ENCODE measurements at places on chromosomes 1 and 21.

DNA sequence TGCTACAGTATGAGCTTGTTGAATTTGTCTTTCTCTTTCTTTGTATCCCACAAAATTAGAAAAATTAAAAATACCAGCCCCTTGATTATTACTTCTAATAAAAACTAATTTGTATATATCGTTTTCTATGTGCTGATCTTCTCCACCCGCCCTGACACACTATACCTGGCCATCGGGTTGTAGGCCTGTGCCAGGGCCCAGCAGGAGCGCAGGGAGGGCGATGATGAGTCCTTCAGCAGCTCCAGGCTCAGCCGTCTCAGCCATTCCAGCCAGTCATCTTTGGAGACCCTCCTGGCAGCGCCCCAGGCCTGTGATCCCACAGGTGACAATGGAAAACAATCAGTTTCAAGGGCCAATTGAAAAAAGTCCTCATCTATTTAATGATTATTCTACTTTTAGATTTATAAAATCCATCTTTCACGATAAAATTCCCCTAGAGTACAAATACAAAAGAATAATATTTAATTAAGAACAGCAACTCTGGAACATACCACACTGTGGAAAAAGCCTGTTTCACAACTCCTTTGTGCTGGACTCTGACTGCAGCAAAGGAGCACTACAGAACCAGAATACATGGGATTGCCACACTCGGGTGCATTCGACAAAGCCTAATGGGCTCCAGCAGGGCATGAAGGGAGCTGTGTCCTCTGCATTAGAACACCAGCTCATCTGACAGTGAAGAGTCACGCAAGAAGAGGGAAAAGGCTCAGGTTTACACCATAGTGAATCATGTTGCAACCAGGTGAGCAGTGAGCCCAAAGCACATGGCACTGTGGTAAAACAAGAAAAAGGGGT is 15.4 kb downstream of the ANGPTL7 start:
- DNase-seq: no peak

DNA sequence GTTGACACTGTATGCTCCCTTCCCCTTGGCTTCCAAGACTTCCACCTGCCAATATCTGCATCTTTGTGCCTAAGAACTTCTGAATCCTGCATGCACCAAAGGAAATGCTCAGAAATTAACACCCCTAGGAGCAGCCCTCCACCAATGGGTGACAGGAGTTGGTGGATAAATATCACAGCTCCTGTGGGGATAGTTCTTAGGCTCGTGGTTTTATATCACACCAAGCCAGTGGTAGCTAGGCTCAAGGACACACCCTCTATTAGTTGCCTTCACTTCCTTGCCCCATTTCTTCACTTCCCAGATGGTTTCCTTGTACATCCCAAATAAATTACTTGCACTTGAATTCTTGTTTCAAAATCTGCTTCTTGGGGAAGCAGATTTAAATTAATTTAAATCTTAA is 16.9 kb upstream of the CDC14A start:
- DNase-seq: no peak

DNA sequence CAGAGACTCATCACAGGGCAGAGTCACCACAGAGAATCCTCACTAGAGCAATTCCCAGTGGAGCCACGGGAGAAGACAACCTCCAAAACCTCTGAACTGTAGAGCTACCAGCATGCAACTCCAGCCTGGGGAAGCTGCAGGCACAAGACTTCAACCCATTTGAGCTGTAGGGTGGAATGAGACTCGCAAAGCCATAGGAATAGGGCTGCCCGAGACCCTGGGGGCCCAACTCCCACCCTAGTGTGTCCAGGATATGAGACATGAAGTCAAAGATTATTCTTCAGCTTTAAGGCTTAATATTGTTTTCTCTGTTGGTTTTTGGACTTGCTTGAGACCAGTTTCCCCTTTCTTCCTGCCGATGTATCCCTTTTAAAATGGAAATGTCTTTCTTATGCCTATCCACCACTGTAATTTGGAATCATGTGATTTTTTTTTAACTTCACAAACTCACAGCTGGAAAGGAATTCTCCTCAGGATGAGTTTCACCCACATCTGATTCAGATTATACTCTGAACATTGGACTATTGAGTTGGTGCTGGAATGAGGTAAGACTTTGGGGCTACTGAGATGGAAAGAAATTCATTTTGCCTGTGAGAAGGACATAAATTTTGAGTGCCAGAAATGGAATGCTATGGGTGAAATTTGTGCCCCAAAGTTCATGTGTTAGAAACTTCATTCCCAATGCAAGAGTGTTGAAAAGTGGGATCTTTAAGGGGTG is 59.6 kb upstream of the ST6GALNAC5 start:
- no peak for DNase-seq

DNA sequence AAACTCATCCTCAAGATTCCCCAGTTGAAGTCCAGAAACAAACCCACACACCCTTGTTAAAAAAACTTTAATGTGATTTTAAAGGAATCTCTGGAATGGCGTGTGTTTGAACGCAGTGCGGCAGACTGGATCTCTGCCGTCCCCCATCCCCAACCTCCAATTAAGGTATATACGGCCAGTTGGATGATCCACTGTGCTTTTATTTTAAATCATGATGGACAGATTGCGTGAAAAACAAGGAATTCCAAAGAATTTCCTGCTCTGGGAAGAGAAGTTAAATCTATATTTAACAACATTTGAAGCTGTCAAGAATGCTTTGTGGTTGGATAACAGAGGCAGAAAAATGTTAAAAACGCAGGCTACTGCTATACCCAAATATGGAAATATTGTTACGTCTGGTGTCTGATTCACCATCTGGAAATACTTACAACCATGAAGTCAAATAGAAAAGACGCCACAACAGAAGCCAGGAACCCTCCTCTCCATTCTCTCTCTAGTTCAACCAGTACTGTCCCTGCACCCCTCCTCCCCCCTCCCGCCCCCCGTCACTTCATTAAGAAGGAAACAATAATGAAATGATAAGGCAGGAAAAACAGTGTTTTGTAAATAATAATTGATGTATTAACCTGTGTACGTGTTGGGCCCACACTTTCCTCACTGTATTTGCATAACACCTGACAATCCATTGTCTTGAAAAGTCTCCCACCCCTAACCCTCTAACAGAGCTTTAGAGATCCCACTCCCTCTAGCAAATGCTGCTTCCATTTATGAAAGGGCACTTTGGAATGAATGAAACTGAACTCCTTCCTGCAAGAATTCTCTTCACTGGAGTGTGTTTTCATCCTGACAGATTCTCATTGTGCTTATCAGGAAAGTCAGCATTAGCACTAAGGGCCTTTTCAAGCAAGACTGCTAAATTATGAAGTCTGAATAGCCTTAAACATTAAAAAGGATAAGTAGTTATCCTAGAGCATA is 2.0 kb upstream of the CCN1 start:
- DNase-seq: peak; percentile 75

DNA sequence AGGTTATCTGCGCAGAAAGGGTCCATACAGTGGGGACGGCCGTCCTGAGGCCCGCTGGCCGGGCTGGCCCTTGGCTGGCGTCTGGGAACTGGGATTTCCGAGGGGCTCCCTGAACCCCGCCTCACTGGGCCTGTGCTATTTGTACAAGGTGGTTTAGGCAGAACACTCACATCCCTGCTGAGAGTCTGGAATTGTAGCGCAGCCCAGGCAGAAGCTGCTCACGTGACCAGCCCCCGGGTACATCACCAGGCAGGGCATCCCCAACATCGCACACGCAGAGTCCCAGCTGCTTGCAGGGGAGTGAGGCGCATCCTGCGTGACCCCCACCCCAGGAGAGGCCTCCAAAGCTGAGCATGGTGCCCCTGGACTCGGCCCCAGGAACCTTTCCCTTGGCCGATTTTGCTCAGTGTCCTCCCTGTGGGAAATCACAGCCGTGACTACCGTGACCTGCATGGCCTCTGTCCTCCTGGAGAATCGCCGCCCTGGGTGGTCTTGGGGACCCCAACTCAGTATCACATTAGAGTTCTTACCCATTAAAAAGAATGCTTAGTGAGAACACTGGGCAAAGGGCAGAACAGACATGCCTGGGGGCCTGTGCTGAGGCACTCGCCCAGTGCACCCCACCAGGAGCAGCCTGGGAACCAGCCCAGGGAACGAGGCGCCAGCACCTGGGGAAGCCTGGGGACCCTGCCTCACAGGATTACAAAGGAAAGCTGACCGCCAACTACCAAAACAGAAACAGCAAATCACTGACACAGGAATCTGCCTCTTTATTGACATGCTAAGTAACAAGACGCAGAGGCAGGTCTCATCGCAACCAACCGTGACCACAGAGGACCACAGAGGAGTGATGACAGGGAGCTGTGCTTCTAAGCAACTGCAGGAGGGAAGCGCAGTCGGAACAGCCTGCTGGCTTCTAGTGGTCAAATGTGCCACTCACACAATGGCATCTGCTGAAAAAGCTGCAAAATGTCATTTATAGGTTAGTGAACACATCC is 33.5 kb downstream of the UBE2G2 start:
- no peak for DNase-seq

- DNase-seq: no peak
Measured at GRCh38 chr1:91091812-91092211, 70.0 kb upstream of the ZNF644 start.

GRCh38 chr1:180228648-180229482 is 1.2 kb upstream of the LHX4 start:
- DNase-seq: no peak
